ENCODE measurements at places on chromosomes 1 and 21.

DNA sequence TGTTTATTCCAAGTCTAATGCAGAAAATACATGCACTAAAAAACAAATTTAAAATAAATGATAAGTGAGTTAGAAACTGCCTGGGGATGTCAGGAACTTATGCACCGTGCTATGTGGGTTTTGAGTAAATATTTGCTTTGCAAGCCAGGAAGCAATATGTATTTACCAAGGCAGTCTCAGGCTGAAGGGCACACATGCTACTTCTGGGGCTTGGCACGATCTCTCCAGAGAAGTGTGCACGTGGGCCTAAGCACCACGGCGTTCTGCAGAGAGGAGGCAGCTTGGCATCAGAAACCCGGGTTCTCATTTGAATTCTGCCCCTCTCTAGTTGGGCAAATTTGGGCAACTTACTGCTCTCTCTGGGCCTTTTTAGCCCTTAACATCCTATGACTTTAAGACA is 72.6 kb upstream of the ROR1 start:
- DNase-seq: no peak

GRCh38 chr1:70227439-70227838 is 6.3 kb downstream of the SRSF11 start:
- DNase-seq: no peak

DNA sequence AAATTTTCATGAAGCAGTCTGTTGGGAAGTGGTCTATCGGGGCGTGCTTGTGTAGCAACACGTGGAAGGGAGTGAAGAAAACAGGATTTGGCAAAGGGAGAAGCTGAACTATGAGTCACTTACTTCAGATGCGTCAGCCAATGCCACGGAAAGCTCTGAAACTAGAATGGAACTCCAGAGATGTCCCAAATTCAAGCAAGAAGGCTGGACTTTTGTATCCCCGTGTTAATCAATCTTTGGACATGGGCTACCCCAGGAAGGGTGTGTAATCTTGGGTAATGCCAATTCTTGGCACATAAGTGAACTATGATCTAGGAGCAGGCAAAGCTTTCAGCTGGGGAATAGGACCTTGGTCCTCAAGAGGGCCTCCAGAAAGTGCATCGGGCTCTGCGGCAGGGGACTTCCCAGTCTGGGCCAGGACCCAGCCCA is 102.6 kb downstream of the ADSS2 start:
- no peak for DNase-seq

DNA sequence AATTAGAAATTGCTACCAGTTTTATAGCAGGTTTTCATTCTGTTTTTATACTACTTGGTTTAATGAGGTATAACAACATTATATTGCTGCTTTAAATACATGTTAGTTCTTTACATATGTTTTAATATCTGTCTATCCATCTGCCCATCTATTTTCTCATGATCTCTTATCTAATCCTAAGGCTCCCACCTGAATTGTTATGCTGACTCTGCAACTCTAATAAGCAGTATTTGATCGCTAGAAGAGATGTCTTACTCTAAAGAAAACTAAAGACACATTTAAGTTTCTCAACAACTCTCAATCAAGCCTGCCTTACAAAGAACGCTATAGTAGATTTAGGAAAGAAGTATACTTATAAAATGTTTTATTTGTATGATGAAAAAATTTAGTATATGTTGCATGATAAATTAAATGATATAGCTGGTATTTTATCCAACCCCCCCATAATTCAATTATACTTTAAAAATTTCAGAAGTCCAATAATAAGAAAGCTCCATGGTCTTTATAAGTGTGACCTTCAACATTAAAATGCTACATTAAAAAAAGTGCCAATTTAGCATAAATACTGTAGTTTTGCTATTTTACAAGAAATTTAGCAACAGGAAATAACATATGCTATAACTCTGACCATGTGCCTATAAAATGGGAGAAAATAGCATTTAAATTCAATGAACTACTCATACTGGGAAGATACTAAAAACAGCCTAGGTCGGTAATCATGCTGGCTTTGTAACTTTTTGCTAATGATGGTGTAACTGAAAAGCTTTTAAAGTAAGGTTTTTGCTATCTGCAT is 180.3 kb downstream of the NEGR1 start:
- no peak for DNase-seq

- no peak for DNase-seq
These were observed 1357.7 kb downstream of the NCAM2 start for GRCh38 chr21:22355949-22356348.

DNA sequence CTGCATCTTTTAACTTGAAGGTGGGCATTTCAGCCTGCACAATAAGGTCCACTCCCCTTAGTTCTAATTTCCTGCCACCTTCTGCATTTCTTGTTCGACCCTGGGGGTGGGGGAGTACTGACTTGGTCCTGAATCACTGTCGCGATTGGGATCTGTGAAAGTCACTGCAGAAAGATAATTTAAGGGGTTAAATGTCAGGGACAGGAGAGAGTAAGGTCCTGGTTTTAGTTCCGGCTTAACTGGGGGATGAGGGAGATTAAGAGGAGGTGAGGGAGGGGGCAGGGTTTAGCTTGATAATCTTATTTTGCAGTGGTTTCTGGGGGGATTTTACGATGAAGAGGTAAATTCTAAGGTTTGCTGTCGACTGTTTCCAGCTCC is 128.1 kb downstream of the MRPS6 start:
- no peak for DNase-seq

GRCh38 chr1:41454406-41454805 is 30.1 kb downstream of the EDN2 start:
- peak; percentile 27 for DNase-seq

GRCh38 chr1:118157506-118157905 is 27.5 kb downstream of the SPAG17 start:
- DNase-seq: no peak

GRCh38 chr1:241440904-241441303 is 78.7 kb downstream of the FH start:
- no peak for DNase-seq

- DNase-seq: no peak
These were observed 1.6 kb upstream of the DNMT3L start for GRCh38 chr21:44263221-44263760.

DNA sequence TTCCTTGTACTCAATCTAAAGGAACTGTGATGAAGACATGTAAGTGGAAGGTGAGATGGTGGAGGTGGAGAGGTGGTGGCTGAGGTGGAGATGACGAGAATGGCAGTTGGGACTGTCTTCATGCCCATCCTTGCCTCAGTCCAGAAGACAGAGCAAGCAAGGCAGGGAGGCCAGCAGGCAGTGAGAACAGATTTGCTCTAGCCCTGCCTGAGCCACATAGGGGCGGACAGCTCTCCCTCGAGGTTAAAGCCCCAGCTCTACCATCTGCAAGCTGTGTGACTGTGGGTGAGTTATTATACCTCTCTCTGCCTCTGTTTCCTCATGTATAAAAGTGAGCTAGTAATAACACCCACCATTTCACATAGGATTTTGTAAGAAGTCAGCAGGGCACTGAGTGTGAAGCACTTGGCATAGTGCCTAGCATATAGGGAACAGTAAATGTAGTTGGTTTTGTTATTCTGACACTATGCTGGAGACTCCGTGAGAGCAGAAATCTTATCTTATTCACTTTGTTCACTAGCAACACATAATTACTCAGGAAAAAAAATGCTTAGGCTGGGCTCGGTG is 4.8 kb upstream of the FAM110D start:
- peak; percentile 36 for DNase-seq

DNA sequence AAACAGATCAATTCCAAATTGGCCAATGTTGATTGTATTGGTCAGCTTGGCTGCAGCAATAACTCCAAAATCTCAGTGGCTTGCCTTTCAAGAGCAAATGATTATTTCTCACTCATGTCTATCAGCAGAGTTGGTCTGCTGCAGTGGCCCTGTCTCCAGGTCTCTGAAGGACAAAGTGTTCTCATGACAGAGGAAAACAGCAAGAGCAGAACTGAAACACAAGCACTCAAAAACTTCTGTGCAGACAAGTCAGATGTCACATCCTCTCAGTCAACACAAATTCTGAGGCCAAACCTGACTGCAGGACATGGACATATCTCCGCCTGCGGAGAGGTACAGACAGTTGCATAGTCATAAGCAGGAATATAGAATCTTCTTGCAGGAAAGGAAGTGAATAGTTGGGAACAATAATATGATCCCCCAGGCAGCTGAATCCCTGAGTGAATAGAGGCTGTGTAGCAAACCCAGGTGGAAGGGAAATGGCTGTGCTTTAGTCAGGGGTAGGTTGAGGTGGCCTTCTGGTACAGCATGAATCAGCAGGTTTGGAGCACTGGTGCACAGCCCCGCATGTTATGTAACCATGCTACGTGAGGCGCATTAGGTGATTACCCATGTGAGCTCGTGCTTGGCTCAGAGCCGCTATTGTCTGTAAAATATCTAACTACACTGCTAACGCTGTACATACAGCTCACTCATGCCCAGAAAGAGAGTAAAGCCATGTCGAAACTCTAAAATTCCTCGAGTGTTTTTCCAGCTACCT is 17.1 kb upstream of the UBE2U start:
- no peak for DNase-seq

DNA sequence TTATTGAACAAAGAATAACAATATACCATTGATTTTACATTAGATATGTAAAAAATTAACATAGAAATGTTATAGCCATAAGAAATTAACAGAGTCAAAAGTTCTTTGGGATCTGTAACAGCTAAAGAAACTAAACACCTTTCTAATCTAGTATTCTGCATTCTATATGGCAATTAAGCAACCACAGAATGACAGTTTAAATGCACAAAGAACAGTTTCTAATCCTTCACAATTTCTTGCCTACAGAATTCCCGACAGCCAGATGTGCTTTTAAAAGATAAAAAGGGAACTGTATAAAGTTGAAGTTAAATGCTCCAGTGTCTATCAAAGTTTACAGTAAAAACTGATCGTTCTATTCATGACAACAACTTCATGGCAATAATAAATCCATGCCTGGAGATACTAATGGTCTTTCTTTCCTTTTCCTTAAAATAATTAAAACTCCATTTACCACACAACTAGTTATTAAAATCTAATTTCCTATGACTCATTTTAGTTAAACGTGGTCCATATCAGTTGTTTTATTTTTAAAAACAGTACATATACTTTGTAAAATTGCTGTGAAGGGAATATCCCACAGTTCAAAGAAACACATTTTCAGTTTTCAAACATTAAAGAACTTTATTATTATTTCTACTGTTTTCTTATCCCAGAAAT is 110.2 kb downstream of the EIF4G3 start:
- no peak for DNase-seq

- no peak for DNase-seq
These were observed 24.1 kb downstream of the THRAP3 start for GRCh38 chr1:36248250-36248894.

GRCh38 chr1:184803180-184803492 is 48.5 kb upstream of the EDEM3 start:
- DNase-seq: no peak

- DNase-seq: no peak
These were observed 23.8 kb downstream of the ATP8B2 start for GRCh38 chr1:154349121-154349520.

- no peak for DNase-seq
These were observed 69.0 kb upstream of the NFIA start for GRCh38 chr1:61013189-61013945.

GRCh38 chr1:26126321-26127084 is 14.9 kb downstream of the PDIK1L start:
- no peak for DNase-seq

GRCh38 chr1:86866665-86867064 is 47.3 kb downstream of the SELENOF start:
- no peak for DNase-seq

GRCh38 chr1:92485381-92486250 is 1.1 kb downstream of the GFI1 start:
- DNase-seq: peak; percentile 78

- peak; percentile 34 for DNase-seq
These were observed 7.6 kb downstream of the DENND2D start for GRCh38 chr1:111192658-111193519.

DNA sequence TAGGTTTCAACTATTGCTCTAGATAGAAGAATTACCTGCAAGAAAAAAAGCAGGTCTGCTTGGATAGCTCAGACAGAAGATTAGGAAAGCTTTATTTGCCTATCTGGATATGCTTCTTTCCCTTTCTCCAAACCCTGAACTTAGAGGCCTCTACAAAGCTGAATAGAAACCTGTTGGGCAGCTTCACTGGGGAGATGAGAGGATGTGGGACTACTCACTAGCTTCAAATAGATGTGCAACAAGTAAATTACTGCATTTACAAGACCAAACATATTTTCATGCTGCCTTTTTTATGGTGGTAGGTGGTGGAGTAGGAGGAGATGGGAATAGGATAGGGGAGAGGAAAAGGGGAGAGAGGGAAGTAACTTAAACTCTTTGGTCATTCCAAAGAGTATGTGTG is 6.4 kb downstream of the CLCA2 start:
- DNase-seq: no peak

DNA sequence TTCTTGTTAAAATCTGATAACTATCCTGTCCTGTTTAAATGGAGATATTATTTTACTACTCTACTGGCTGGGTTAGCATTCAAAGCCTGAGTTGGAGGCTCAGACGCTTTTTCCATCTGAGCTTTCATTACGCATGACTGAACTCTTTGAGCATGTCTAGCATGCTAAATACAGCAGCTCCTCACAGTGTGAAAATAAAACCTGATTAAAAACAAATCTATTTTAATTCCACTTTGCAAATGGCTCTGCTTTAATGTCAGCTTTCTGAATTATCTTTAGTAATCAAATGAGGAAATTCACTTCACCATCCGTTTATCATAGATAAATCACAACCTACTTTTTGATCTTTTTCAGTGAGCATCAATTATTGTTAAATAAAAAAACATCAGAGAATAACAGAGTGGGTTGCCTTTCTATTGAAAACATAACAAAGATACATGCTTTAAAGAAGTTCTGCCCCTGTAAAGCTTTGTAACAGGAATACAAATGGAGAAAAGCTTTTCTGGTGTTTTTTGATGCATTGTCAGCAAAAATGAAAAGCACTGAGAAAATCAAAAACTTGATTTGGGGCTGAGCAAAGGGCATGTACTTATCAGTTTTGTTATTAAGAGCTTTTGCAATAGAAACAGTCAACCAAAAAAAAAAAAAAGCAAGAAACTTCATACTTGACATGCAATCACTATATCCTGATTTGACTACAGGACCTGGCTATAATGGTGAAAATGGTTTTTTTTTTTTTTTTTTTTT is 3.5 kb upstream of the SPEN start:
- DNase-seq: no peak

- DNase-seq: no peak
These were observed 6.2 kb downstream of the LRRC52 start for GRCh38 chr1:165549973-165550372.

- no peak for DNase-seq
These were observed 471.3 kb downstream of the CAMTA1 start for GRCh38 chr1:7256526-7256925.

- no peak for DNase-seq
These were observed 15.4 kb upstream of the VSIG8 start for GRCh38 chr1:159877695-159878444.

DNA sequence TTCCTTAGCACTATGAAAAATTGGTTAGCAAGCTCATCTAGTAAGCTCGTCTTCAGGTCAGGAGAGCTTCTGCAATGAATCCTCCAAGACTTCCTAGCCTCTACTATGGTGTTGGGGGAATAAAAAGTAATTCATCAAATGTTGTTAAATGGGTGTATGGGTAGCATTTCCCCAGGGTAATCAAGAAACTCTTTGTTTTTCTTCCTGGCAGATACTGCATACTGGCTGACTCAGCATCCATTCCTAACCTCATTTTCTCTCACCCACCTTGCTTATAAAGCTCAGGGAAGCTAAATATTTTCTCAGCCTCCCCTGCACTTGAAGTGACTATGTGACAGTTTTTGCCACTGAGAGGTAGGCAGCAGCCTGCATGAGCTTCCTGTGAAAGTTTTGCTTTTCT is 83.4 kb downstream of the MAB21L3 start:
- no peak for DNase-seq
